GM12878 (cell line): ENCODE measurements at places on chromosomes 13 and 19. TPM values are rescaled to one million over a fixed set of nuclear protein-coding genes. Genes with fewer than 3 reads are reported as not detected.
A peak's percentile ranks its signal among the peaks of the same experiment; 100 is the strongest.

GRCh38 chr19:51589511-51589910 lies 18.4 kb downstream of the ZNF175 start:
- no peaks in the 10 kb centered on the region for H3K27me3 ChIP-seq
- H3K4me3 ChIP-seq = no peak overlapping the region
- H3K36me3 ChIP-seq = peaks cover 13% of the 10 kb centered on the region
- peaks cover 8% of the 10 kb centered on the region for H3K4me1 ChIP-seq

GRCh38 chr13:113836768-113837559 lies 26.9 kb downstream of the GAS6 start:
- no peak overlapping the region for H3K27ac ChIP-seq
- H3K27me3 ChIP-seq = no peaks in the 10 kb centered on the region
- H3K4me3 ChIP-seq = no peak overlapping the region

- H3K36me3 ChIP-seq = peaks cover 55% of the 10 kb centered on the region; the same call in 1 of the 2 replicates
- DNase-seq = no peak
- H3K4me3 ChIP-seq = no peak overlapping the region
Measured at GRCh38 chr19:15251010-15251748, 18.9 kb upstream of the EPHX3 start.

DNA sequence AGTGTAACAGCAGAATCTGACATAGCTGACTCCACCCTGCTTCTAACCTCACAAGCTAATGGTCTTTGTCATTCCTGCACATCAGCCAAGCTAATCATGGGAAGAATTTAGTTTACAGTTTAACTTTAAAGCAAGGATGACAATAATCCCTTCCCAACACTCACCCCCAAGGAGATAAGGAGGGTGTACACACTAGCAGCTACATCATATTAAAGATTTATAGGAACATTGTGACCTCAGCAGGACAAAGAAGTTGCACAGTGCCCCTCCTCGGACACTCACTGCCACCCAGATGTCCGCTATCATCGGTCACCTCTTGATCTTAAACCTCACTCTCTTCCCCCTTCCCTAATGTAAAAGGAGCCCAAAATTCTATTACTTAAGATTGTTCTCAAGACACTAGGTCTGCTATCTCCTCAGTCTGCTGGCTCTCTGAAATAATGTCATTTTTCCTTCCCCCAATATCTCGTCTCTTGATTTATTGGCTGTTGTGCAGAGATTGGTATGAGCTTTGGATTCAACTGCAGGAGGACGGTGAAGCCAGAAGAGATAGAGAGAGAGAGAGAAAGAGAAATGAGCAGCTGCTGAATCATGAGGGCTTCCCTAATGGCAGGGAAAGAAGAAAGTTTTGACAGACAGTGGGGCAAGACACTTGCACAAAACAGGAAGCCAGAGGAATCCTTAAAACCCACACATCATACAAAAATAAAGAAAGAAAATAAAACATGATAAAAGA lies 17.5 kb upstream of the FFAR2 start:
- H3K4me1 ChIP-seq = peaks cover 3% of the 10 kb centered on the region; the same call in 1 of the 2 replicates
- 0 out of 2 replicates have a peak overlapping the region, but pooled peaks have one; percentile 29 for H3K4me3 ChIP-seq
- DNase-seq = no peak
- no peaks in the 10 kb centered on the region for H3K36me3 ChIP-seq

- H3K27me3 ChIP-seq = no peaks in the 10 kb centered on the region
- no peaks in the 10 kb centered on the region for H3K4me1 ChIP-seq
- H3K27ac ChIP-seq = no peak overlapping the region
- H3K36me3 ChIP-seq = no peaks in the 10 kb centered on the region
- no peak overlapping the region for H3K4me3 ChIP-seq
Measured at GRCh38 chr19:3302755-3303154, 63.6 kb upstream of the NFIC start.

DNA sequence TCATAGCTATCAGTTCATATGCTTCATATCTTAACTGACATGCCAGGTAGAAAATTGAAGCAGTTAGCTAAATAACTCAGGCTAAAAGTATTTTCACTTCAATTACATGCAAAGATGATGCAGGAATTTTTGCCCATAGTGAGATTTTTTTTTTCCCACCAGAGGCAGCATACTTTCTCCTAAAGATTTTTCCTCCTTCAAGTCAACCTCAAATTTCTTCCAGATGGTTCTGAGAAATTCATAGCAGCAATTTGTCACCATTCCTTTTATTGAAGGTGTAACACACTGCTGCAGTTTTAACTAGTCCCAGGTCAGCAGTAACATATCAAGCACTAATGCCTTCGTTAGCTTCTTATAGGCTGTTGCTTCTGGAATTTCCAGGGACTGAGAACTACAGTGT lies 141.9 kb downstream of the SUCLA2 start:
- no peaks in the 10 kb centered on the region for H3K36me3 ChIP-seq
- no peaks in the 10 kb centered on the region for H3K4me1 ChIP-seq
- no peak overlapping the region for H3K27ac ChIP-seq
- no peaks in the 10 kb centered on the region for H3K27me3 ChIP-seq

GRCh38 chr19:45150751-45151281 lies 10.0 kb downstream of the NKPD1 start:
- DNase-seq = no peak
- no peaks in the 10 kb centered on the region for H3K36me3 ChIP-seq
- H3K27ac ChIP-seq = no peak overlapping the region

GRCh38 chr19:17737690-17738153 lies 13.6 kb upstream of the FCHO1 start:
- H3K4me3 ChIP-seq = no peak overlapping the region
- H3K27me3 ChIP-seq = no peaks in the 10 kb centered on the region

GRCh38 chr19:12656899-12657571 lies 9.5 kb downstream of the MAN2B1 start:
- no peaks in the 10 kb centered on the region for H3K27me3 ChIP-seq
- peaks cover 21% of the 10 kb centered on the region for H3K36me3 ChIP-seq
- H3K27ac ChIP-seq = no peak overlapping the region
- no peak overlapping the region for H3K4me3 ChIP-seq
- DNase-seq = no peak

GRCh38 chr19:1122972-1123363 lies 19.2 kb downstream of the GPX4 start:
- no peaks in the 10 kb centered on the region for H3K4me1 ChIP-seq
- no peaks in the 10 kb centered on the region for H3K27me3 ChIP-seq
- H3K27ac ChIP-seq = no peak overlapping the region
- H3K4me3 ChIP-seq = no peak overlapping the region

DNA sequence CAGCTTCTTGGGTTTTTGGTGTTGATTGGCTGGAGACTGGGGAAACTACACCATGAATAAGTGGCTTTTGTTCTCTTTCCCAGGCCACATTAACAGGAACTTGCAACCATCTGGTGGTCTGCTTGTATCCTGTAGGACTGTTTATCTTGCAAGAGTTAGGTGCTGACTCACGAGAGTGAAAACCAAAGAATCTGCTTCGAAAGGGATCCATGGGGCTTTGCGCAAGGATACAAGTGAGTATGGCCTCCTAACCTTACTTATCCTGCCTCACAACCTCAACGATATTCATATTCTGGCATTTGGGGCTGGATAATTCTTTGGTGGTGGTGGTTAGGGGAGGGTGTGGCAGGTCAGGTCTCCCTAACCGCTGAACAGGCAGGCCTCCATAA lies 4.7 kb upstream of the SIGLECL1 start:
- no peaks in the 10 kb centered on the region for H3K27me3 ChIP-seq
- no peak overlapping the region for H3K4me3 ChIP-seq
- no peaks in the 10 kb centered on the region for H3K4me1 ChIP-seq
- H3K27ac ChIP-seq = no peak overlapping the region
- no peak for DNase-seq
- H3K36me3 ChIP-seq = no peaks in the 10 kb centered on the region

GRCh38 chr13:22405891-22406290 lies 735.0 kb downstream of the FGF9 start:
- H3K27me3 ChIP-seq = no peaks in the 10 kb centered on the region
- no peak for DNase-seq
- H3K36me3 ChIP-seq = no peaks in the 10 kb centered on the region
- H3K4me1 ChIP-seq = no peaks in the 10 kb centered on the region

DNA sequence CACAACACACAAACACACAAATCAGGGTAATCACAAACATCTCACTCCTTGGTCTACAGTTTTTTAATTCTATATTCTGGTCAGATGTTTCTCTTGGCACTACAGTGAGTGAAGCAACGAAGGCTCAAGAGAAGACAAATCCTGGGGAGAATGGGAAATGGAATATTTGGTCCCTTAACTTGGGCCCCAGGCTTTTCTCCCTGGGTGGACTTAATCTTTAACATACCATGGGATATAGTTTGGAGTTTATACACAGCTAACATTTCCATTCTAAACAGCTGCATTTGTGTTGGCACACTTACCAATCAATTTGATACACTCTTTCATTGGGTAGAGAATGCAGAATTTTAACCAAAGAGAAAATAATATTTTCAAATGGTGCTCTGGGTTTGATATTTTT lies 1132.6 kb upstream of the SLC10A2 start:
- H3K27ac ChIP-seq = no peak overlapping the region
- no peaks in the 10 kb centered on the region for H3K27me3 ChIP-seq
- no peaks in the 10 kb centered on the region for H3K4me1 ChIP-seq

DNA sequence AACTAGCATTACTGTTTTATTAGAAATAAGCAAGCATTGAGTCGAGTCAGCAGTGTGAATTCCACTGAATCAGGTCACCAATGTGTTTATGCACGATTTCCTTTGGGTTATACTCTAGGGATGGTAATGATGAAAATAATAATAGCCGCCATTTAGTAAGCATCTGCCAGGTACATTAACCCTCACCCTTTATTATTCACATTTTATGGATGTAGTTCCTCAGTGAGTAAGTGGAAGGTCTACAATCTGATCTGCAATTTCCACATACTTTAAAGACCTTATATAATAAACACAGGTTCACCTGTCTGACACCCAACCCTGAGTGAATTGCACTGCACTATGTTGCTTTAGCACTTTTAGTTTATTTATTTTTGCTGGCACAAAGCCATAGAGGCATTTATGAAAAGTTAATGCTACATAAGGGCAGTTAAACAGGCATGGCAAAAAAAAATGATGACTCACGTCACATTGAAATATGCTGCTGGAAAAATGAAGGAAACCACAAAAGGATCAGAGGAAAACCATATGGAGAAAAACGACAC lies 122.4 kb downstream of the TRPC4 start:
- H3K36me3 ChIP-seq = no peaks in the 10 kb centered on the region
- H3K4me1 ChIP-seq = no peaks in the 10 kb centered on the region
- H3K4me3 ChIP-seq = no peak overlapping the region
- H3K27me3 ChIP-seq = no peaks in the 10 kb centered on the region

DNA sequence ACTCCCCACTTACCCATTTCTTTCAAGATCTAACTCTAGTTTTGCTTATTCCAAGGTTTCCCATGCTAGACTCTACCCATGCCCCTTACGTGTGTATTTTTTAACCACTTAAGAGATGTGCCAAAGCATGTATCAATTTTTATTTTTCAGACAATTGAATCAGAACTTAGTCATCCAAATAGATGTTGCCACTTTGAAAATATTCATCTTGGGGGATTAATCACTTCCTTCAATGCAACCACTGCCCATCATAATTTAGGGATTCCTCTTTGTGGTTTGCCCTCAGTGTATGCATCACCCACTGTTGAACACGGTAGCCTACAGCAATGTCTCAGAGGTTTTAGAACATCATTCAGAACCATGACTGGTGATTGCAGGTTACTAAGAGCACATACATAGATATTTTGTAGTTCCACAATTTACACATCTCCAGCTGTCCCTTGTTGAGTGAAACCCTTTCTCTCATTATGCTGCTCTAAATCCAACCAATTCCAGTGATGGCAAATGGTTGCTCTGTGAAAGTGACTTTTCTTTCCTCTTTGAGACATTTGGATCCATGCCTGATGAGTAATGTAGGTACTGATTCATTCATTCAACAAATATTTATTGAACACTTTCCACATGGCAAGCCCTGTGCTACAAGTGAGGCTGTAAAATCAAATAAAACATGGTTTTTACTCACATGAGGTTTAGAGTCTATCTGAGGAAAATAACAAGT lies 60.6 kb upstream of the SERP2 start:
- H3K27me3 ChIP-seq = no peaks in the 10 kb centered on the region
- no peak for DNase-seq
- H3K36me3 ChIP-seq = no peaks in the 10 kb centered on the region
- H3K4me1 ChIP-seq = no peaks in the 10 kb centered on the region
- H3K4me3 ChIP-seq = no peak overlapping the region
- no peak overlapping the region for H3K27ac ChIP-seq

DNA sequence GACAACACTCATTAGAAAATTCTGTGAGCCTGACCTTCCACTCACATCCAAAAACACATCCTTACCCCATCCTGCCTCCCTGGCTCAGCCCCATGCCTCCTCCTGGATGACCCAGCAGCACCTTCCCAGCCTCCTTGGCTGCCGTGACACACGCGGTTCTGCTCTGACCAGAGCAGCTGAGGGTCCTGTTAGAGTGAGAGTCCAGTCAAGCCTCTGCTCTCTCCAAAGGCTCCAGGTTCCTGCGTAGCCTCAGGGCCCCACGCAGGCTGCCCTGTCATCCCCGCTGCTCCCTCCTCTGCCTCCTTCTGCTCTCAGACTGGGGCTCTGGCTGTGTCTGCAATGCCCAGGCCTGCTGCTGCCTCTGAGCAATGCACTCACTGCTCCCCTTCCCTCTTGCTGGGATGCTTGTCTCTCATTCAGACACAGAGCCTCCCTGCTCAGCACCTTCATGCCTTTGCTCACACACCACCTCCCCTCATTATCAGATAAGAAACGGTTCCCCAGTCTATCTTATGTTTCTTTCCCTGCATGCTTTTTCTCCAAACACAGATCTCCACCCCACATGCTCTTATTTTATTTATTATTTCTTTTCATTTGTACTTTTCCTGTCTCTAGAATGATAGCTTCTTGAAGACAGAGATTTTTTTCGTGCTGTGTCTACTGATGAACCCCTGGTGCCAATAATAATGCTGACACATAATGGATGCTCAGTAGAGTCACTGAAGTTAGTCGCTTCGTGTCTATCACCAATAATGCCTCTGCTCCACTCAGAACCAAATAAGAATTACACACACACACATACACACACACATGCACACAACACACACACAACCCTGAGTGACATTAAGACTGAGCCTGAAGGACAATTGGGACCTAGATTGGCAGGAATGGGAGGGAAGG lies 10.2 kb upstream of the SIGLEC6 start:
- DNase-seq = no peak
- no peaks in the 10 kb centered on the region for H3K27me3 ChIP-seq
- H3K4me1 ChIP-seq = peaks cover 9% of the 10 kb centered on the region
- H3K36me3 ChIP-seq = no peaks in the 10 kb centered on the region
- no peak overlapping the region for H3K4me3 ChIP-seq
- no peak overlapping the region for H3K27ac ChIP-seq

DNA sequence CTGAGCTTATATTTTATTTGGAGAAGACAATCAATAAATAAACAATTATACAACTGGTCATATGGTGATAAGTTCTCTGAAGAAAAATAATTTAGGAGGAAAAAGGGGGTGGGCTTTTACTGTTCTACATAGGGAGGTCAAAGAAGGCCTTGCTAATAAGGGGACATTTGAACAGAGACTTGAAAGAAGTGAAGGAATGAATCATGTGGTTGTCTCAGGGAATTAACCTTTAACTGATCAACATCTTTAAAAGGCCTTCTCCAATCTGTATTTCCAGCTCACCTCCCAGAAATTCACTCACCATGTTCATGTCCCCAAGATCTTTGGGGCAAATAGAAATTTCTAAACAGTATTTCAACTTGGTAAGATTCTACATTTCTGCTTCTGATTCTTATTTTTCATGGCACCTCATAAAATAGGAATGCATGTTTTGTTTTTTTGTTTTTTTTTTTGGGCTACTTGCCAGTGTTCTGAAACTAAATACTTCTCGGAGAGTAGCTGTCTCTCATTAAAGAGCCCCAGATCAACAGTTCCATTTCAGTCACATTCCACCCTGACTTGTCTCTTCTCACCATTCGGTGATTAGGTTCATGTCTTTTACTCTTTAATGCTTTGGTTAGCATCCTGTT lies 19.2 kb upstream of the LPAR6 start:
- no peak for DNase-seq
- H3K36me3 ChIP-seq = no peaks in the 10 kb centered on the region
- H3K27me3 ChIP-seq = no peaks in the 10 kb centered on the region

Gene NKG7
- total RNA-seq = 21.0 and 23.1 TPM in 2 replicates

Gene C19orf47
- total RNA-seq = 29.1 and 30.7 TPM in 2 replicates

Gene IRGC
- not detected in 2 replicates for total RNA-seq

Gene HIPK4
- 0.13 TPM in 1 of 2 replicates, not detected in the other for total RNA-seq

Gene KLC3
- 0.33 and 0.37 TPM in 2 replicates for total RNA-seq

Gene PLPPR3
- not detected in 2 replicates for total RNA-seq
